ENCODE measurements at places on chromosomes 7 and 10. TPM values are rescaled to one million over a fixed set of nuclear protein-coding genes. Genes with fewer than 3 reads are reported as not detected.

Gene MYL7
- total RNA-seq: not detected

Gene NPTX2
- total RNA-seq: 0.47 TPM

Gene VSTM4
- total RNA-seq: not detected

Gene OPALIN
- not detected for total RNA-seq

Gene PKD1L1
- total RNA-seq: not detected

Gene SPDYE18
- total RNA-seq: not detected

Gene HOXA13
- not detected for total RNA-seq

Gene HTR5A
- not detected for total RNA-seq

Gene OR9A2
- total RNA-seq: not detected

Gene FKBP9
- total RNA-seq: 238 TPM

Gene ZNF25
- total RNA-seq: 3.2 TPM

Gene COL13A1
- total RNA-seq: 3.7 TPM

Gene KCP
- 0.47 TPM for total RNA-seq

Gene HOXA2
- 0.61 TPM for total RNA-seq

Gene ASNS
- 177 TPM for total RNA-seq

Gene CCL24
- not detected for total RNA-seq

Gene SPDYE11
- total RNA-seq: not detected

Gene CPN1
- not detected for total RNA-seq

Gene CDNF
- 0.47 TPM for total RNA-seq

Gene JAZF1
- total RNA-seq: 1.9 TPM

Gene ZNF503
- total RNA-seq: 17.6 TPM

Gene OPN1SW
- not detected for total RNA-seq

Gene AS3MT
- total RNA-seq: 3.2 TPM

Gene SPDYE16
- total RNA-seq: not detected

Gene AFAP1L2
- 40.2 TPM for total RNA-seq

Gene ZNF488
- 0.39 TPM for total RNA-seq

Gene SPDYE9
- total RNA-seq: not detected

Gene TMEM229A
- not detected for total RNA-seq

Gene CAV1
- total RNA-seq: 764 TPM

Gene HMX2
- total RNA-seq: not detected

Gene HOXA9
- 6.8 TPM for total RNA-seq

Gene COL26A1
- total RNA-seq: not detected

Gene NEBL
- total RNA-seq: 0.16 TPM

Gene CTNNA3
- total RNA-seq: not detected

Gene FAM237B
- not detected for total RNA-seq

Gene GRM3
- not detected for total RNA-seq

Gene TFPI2
- 227 TPM for total RNA-seq

Gene MYL10
- not detected for total RNA-seq

Gene ZNF425
- 2.5 TPM for total RNA-seq

Gene FAM241B
- total RNA-seq: 2.9 TPM

Gene TDRD1
- 0.31 TPM for total RNA-seq

Gene CLDN3
- total RNA-seq: not detected

Gene CACNB2
- not detected for total RNA-seq

Gene GHRHR
- total RNA-seq: not detected

Gene CH25H
- not detected for total RNA-seq

Gene PLAC9
- not detected for total RNA-seq

Gene AUTS2
- total RNA-seq: 15.0 TPM

Gene CALHM1
- total RNA-seq: not detected

Gene EFCAB10
- total RNA-seq: 2.0 TPM

Gene NPFFR1
- total RNA-seq: not detected

Gene SYNPO2L
- not detected for total RNA-seq

Gene PTEN
- 23.2 TPM for total RNA-seq

Gene ELOVL3
- total RNA-seq: 0.23 TPM

Gene HYAL4
- total RNA-seq: not detected

Gene PHYHIPL
- total RNA-seq: not detected

All from hair follicular keratinocyte (primary cell).